ENCODE measurements at places on chromosomes 5 and 9. TPM values are rescaled to one million over a fixed set of nuclear protein-coding genes. Genes with fewer than 3 reads are reported as not detected.

The ANKRD34B gene
- not detected for total RNA-seq

The TPM2 gene
- total RNA-seq = 258 TPM

The SHISAL2B gene
- not detected for total RNA-seq

The PCDHB10 gene
- total RNA-seq = 4.6 TPM

The SPINK4 gene
- total RNA-seq = not detected

The TMEM267 gene
- 21.7 TPM for total RNA-seq

The SV2C gene
- 0.32 TPM for total RNA-seq

GRCh38 chr9:86575825-86576525 lies 221.8 kb upstream of the TUT7 start:
- no peak overlapping the region for H3K4me3 ChIP-seq
- no peak for DNase-seq
- no peaks in the 10 kb centered on the region for H3K27me3 ChIP-seq
- no peaks in the 10 kb centered on the region for H3K4me1 ChIP-seq
- H3K27ac ChIP-seq = peak overlapping the region; percentile 80
- H3K36me3 ChIP-seq = no peaks in the 10 kb centered on the region

- no peak overlapping the region for H3K4me3 ChIP-seq
- no peaks in the 10 kb centered on the region for H3K27me3 ChIP-seq
- H3K27ac ChIP-seq = no peak overlapping the region
- no peak for DNase-seq
- H3K4me1 ChIP-seq = no peaks in the 10 kb centered on the region
- H3K36me3 ChIP-seq = no peaks in the 10 kb centered on the region
These were observed 265.4 kb downstream of the RASEF start for GRCh38 chr9:82797534-82797933.

DNA sequence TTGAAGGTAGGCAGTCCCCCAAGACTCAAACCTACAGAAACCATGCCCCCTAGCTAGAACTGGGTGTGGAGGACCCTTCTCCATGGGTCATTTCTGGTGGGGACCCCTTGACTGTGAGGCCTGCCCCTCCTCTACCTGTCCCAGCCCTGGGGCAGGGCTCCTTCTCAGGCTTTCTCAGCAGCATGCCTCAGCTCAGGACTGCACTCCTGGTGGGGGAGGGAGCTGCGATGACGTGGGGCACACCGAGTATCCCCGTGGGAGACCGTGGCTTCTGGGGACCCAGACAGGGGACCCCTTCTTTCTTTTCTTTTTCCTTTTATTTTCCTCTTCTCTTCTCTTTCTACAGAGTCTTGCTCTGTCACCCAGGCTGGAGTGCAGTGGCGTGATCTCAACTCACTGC lies 27.0 kb upstream of the PITX1 start:
- no peaks in the 10 kb centered on the region for H3K36me3 ChIP-seq
- no peak overlapping the region for H3K27ac ChIP-seq
- no peak for DNase-seq
- H3K4me3 ChIP-seq = no peak overlapping the region
- no peaks in the 10 kb centered on the region for H3K27me3 ChIP-seq
- no peaks in the 10 kb centered on the region for H3K4me1 ChIP-seq

DNA sequence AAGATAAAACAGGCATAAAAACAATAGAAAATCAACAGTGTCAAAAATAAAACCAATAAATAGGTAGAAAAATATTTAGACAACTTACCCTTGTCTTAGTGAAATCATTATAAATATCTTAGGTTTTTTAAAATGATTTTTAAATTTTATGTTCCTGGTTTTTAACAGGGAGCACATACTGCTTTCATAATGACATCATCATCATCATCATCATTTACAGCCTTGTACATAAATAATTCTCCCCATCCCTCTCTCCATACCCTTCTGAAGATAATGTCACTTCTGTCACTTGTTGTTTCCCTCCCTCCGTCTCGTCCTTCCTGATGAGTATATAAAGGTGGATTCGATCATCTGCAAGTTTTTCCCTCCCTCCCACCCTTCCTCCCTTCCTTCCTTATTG lies 56.6 kb downstream of the CDH9 start:
- no peak for DNase-seq
- H3K4me1 ChIP-seq = no peaks in the 10 kb centered on the region
- H3K27me3 ChIP-seq = no peaks in the 10 kb centered on the region

- H3K4me3 ChIP-seq = no peak overlapping the region
- DNase-seq = no peak
- no peaks in the 10 kb centered on the region for H3K36me3 ChIP-seq
- peak overlapping the region; percentile 71 for H3K27ac ChIP-seq
- H3K4me1 ChIP-seq = no peaks in the 10 kb centered on the region
These were observed 34.7 kb downstream of the ADAM19 start for GRCh38 chr5:157540707-157541446.

DNA sequence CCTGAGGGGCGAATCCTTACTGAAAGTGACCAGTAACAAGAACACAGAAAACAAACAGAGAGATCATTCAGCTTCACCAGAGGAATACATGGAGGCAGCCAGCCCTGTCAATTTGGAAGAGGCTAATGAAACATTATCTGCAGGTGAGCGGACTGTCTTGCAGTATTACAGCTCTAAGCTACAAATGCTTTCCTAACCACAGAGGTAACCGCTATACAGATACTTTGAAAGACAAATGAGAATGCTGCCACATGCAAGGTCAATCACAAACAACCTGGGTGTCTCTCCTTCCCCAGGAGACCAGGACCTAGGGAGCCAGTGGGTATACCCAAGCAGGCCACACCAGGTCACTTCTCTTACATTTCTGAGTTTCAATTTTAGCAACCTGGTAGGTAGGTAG lies 30.2 kb downstream of the EFNA5 start:
- no peaks in the 10 kb centered on the region for H3K36me3 ChIP-seq
- no peaks in the 10 kb centered on the region for H3K27me3 ChIP-seq
- H3K27ac ChIP-seq = no peak overlapping the region
- H3K4me1 ChIP-seq = no peaks in the 10 kb centered on the region

DNA sequence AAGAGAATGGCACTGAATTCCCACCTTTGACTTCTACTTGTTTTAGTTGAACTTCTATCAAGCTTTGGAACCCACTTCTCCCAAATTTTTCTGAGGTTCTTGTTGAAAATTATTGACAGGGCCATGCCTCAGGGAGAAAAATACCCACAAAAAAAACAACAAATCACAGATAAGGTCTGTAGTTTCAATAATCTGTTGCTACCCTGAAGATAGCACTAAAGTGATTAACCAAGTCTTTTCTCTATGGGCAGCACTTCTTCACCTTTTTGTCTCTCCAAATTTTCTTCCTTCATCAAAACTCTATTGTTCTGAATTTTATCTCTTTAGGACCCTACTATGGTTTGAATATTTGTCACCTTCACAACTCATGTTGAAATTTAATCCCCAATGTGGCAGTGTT lies 154.3 kb upstream of the FGF10 start:
- H3K36me3 ChIP-seq = no peaks in the 10 kb centered on the region
- H3K27ac ChIP-seq = no peak overlapping the region
- no peak overlapping the region for H3K4me3 ChIP-seq
- DNase-seq = no peak
- H3K27me3 ChIP-seq = no peaks in the 10 kb centered on the region

DNA sequence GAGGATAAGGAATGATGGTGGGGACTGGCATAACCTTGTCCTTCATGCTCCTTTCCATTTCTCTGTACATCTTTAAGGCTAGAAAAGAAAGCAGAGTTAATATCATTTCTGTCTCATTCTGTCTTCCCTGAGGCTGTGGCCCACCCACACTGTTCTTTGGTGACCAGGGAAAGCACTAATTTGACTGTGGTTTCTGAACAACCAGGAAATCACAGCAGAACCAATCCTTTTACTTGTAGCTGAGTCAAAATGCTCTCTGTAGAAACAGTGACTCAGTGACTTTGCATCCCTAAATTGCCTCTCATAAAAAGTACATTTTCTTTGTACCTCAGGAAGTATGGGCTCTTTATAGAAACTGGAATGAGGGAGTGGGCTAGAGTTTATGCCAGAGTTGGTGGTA lies 28.1 kb downstream of the IL33 start:
- no peak for DNase-seq
- H3K4me1 ChIP-seq = no peaks in the 10 kb centered on the region
- H3K4me3 ChIP-seq = no peak overlapping the region
- no peaks in the 10 kb centered on the region for H3K36me3 ChIP-seq
- no peaks in the 10 kb centered on the region for H3K27me3 ChIP-seq
- no peak overlapping the region for H3K27ac ChIP-seq

DNA sequence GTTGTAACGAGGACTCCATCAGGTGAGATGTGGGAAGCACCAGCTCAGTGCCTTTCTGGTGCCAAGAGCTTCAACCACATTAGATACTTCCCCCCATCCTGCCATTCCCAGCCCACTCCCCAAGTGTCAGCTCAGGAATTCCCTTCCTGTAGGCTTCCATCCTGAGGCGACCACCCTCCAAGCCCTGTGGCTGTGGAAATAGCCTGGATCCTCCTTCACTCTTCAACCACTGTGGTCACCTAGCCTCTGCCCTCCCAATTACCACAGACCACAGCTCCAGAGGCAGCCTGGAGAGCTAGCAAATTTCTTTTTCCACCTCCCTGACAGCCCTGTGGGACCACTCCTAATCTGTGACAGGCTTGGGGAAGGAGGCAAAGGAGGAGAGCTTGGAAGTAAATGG lies 219.8 kb upstream of the MAP3K1 start:
- H3K27me3 ChIP-seq = no peaks in the 10 kb centered on the region
- no peak overlapping the region for H3K4me3 ChIP-seq
- no peak for DNase-seq
- no peaks in the 10 kb centered on the region for H3K36me3 ChIP-seq
- H3K27ac ChIP-seq = no peak overlapping the region

DNA sequence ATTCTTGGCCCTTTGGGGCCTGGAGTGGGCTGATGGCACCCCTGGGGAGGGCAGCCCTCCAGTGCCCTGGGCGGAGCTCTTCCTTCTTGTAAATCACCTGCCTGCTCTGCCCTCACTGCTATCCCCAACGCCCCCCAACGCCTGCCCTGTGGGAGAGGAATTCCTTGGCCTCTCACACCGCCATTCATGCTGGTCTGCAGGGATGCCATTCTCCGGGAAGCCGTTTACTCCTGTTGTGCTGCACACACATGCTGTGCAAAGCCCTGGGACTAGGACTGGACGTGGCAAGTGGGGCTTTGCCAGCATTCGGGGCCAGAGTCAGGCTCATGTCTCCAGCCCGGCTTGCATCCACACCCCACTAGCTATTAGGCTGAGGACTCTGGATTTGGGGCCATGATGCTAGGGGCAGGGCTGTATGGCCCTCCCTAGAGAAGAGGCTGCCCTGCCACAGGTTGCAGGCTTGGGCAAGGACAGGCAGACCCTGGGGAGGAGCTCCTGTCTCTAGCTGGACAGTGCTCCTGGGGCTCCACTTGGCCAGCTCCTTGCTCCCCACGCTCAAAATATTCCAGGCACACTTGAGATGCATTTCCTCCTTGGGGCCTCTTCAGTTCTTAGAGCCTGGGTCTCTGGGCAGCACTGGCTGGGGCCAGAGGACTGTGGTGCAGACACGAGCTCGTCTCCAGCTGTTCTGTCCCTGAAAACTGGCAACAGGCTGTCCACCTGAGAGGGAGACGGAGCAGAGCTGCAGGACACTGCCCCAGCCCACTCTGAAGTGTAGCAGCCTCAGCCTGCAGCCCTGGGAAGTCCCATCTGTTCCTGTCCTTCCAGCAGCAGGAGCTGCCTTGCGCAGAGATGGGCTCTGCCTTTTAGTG lies 226.9 kb downstream of the CACNA1B start:
- no peak overlapping the region for H3K4me3 ChIP-seq
- DNase-seq = no peak
- no peaks in the 10 kb centered on the region for H3K27me3 ChIP-seq
- no peaks in the 10 kb centered on the region for H3K4me1 ChIP-seq
- no peak overlapping the region for H3K27ac ChIP-seq
- H3K36me3 ChIP-seq = no peaks in the 10 kb centered on the region

DNA sequence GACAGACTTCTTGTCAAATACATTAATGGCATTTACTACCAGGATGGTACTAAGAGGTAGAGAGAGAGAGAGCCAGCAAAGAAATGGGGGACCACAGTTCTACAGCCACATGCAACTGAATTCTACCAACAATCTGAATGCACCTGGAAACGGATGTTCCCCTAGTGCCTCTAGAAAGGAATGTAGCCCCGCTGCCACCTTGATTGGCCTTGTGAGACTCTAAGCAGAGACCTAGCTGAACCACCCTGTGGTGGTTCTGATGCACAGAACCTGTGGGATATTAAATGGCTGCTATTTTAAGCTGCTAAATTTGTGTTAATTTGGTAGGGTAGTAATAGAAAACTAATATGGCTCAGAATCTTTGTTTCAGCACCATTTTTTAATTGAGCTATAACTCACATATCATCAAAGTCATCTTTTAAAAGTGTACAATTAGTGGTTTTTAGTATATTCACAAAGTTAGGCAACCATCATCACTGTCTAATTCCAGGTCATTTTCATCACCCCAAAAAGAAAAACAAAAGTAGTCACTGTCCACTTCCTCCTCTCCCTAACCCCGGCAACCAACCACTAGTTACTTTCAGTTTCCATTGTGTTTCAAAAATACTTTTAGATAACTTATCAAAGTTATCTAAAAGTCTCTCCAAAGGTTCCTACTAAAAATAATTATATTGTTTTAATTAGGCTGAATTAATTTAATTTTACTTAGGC lies 51.7 kb downstream of the CPLANE1 start:
- no peaks in the 10 kb centered on the region for H3K27me3 ChIP-seq
- no peak overlapping the region for H3K4me3 ChIP-seq
- no peaks in the 10 kb centered on the region for H3K4me1 ChIP-seq
- DNase-seq = no peak

GRCh38 chr9:128479262-128479661 lies 23.5 kb downstream of the ODF2 start:
- H3K27me3 ChIP-seq = no peaks in the 10 kb centered on the region
- H3K4me3 ChIP-seq = no peak overlapping the region
- no peaks in the 10 kb centered on the region for H3K36me3 ChIP-seq
- H3K27ac ChIP-seq = no peak overlapping the region

GRCh38 chr9:133889584-133890301 lies 102.4 kb downstream of the VAV2 start:
- no peak for DNase-seq
- H3K4me3 ChIP-seq = no peak overlapping the region
- no peaks in the 10 kb centered on the region for H3K4me1 ChIP-seq
- no peak overlapping the region for H3K27ac ChIP-seq
- H3K27me3 ChIP-seq = no peaks in the 10 kb centered on the region

- H3K36me3 ChIP-seq = no peaks in the 10 kb centered on the region
- no peak overlapping the region for H3K4me3 ChIP-seq
- H3K4me1 ChIP-seq = no peaks in the 10 kb centered on the region
- H3K27ac ChIP-seq = no peak overlapping the region
- no peaks in the 10 kb centered on the region for H3K27me3 ChIP-seq
- no peak for DNase-seq
These were observed 10.9 kb downstream of the FUBP3 start for GRCh38 chr9:130590305-130590704.

GRCh38 chr5:145965804-145966203 lies 29.4 kb downstream of the SH3RF2 start:
- no peaks in the 10 kb centered on the region for H3K4me1 ChIP-seq
- DNase-seq = no peak
- H3K4me3 ChIP-seq = no peak overlapping the region
- H3K36me3 ChIP-seq = no peaks in the 10 kb centered on the region

DNA sequence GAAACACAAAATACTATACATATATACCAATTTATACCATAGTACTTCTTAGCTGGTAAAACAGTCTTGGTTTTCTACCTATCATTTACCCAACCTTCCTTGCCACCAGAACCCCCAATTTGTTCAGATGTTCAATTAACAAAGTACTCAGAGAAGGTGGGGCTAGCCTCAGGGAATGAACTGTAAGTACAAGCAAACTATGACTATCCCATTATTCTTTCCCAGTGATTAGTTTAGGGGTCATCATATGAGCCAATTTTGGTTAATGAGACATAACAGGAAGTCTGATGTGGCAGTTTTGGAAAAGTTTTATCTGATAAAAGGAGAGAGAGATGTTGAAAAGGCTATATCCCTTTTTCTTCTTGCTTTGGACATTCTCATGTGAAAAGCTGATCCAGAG lies 125.8 kb downstream of the DTWD2 start:
- no peak overlapping the region for H3K4me3 ChIP-seq
- no peaks in the 10 kb centered on the region for H3K27me3 ChIP-seq
- H3K27ac ChIP-seq = no peak overlapping the region

Measured in breast epithelium (tissue), 4 donors.